ENCODE measurements at places on chromosomes 1 and 21.

GRCh38 chr1:222167896-222168295 is 380.0 kb downstream of the HHIPL2 start:
- DNase-seq: no peak

DNA sequence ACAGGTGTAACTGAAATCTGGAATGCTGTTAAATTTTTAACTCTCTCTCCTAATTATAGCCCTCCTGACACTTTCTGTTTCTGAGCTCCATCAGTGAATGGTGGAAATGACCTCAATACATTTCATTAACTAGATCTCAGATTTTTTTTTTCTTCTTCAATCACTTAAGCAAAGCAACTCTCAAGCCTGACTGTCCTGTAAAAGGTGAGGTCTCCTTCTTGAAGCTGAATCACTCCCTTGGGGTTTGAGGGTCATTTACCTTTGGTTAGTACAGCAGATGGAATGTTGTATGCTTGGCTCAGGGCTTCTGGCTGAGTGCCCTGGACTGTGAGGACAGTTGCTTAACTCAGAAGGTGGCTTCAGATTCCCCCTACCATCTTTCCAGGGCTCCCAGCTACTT is 518.7 kb downstream of the PTPRC start:
- no peak for DNase-seq

- no peak for DNase-seq
Observed at GRCh38 chr1:228316589-228317387, 89.8 kb downstream of the TRIM11 start.

- DNase-seq: no peak
Observed at GRCh38 chr1:55703726-55704363, 488.7 kb upstream of the USP24 start.

GRCh38 chr1:165632491-165632890 is 1.5 kb downstream of the MGST3 start:
- no peak for DNase-seq

GRCh38 chr1:171256940-171257606 is 8.8 kb downstream of the FMO1 start:
- DNase-seq: no peak

GRCh38 chr1:209659909-209660308 is 7.7 kb upstream of the LAMB3 start:
- no peak for DNase-seq

GRCh38 chr1:54922921-54923421 is 36.0 kb upstream of the DHCR24 start:
- no peak for DNase-seq

GRCh38 chr1:21775985-21776562 is 6.9 kb downstream of the USP48 start:
- no peak for DNase-seq

GRCh38 chr1:31745946-31746670 is 18.0 kb downstream of the ADGRB2 start:
- no peak for DNase-seq

DNA sequence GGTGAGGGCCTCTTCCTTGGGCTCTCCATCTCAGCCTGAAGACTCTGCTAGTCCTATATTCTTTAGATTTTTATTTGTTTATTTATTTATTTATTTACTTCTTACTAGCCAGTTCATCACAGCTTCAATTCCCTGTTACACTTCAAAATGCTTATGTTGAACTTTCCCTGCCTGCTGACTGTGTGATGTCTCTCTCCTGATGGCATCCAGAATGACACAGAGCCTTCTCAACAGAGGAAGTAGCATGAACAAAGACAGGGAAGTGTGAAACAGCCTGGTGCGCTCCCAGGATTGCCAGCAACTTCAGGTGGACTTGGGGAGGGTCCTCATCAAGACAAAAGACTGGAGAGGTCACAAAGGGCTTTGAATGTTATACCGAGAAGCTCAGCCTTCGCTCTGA is 4.3 kb upstream of the IPO13 start:
- DNase-seq: no peak

DNA sequence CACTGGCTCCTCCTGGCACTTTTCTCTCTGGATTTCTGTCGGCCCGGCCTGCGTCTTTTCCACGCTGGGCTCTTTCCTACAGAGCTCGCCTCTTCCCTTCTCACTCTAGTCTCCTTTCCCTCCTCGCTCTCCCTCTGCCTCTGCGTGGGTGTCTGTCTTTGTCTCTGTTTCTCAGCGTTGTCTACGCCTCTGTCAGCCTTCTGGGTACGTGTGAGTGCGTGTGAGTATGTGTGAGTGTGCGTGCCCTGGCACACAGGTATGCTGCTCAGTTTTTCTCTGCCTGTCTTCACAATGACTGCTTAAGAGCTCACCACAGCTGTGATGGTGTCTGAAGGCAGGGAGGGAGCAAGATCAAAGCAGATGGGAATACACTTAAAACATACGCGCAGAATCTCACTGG is 77.7 kb downstream of the KIRREL1 start:
- DNase-seq: no peak

- DNase-seq: no peak
Observed at GRCh38 chr1:9823693-9823942, 147 bp downstream of the CLSTN1 start.

GRCh38 chr1:114033216-114033706 is 54.0 kb downstream of the OLFML3 start:
- no peak for DNase-seq

GRCh38 chr1:84693005-84693404 is 2.7 kb upstream of the SSX2IP start:
- no peak for DNase-seq

DNA sequence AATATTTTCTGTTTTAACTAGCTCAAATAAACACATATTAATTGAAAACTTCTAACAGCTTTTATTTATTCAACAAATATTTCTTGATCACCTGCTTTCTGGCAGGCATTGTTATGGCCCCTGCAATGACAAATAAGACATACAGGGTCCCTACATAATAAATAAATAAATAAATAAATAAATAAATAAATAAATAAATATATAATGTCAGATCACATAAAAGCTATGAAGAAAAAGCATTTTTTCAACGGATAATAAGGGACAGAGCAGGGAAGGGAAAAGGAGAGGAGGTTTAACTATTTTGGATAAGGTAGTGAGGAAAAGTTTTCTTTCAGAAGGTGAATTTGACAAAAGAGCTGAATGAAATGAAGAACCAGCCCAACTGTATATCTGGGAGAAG is 115.0 kb downstream of the MAGI3 start:
- no peak for DNase-seq

DNA sequence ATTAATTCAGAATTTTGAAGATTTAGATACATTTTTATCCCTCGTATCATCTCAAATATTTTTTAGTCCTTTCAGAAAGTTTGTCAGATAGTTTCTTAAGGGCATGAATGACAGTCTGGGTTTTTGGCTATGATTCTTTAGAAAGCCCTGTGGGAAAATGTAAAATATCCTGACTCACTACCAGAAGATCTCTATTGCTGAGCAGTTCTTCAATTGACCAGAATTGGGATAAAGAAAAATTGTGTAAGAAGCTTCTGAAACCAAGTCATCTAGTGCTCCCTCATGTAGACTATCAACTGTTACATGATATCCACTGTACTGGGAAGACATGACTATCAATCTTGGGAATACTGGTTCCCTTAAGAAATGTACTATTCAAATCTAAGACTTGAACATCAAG is 608.3 kb upstream of the CHRM3 start:
- DNase-seq: no peak

- DNase-seq: no peak
Observed at GRCh38 chr1:173024543-173024942, 26.2 kb downstream of the TNFSF18 start.

- DNase-seq: peak; percentile 33
Observed at GRCh38 chr1:9121496-9122409, 7.1 kb downstream of the GPR157 start.

DNA sequence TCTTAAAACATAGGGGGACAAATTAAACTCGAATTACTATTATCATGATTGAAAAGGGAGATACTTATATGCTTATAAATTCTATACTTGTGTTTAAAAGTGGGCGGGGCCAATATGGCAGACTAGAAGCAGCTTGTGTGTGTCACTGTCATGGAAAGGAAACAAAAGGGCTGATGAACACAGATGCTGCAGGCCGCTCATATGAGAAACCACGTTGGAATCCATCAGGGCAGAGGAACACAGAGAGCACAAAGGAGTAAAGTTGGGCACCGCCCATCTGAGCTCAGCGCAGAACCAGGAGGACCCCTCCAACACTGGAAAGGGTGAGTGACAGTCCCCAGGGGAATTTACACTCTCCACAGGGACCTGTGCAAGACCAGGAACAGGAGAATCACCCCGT is 107.0 kb downstream of the SLC5A9 start:
- no peak for DNase-seq

DNA sequence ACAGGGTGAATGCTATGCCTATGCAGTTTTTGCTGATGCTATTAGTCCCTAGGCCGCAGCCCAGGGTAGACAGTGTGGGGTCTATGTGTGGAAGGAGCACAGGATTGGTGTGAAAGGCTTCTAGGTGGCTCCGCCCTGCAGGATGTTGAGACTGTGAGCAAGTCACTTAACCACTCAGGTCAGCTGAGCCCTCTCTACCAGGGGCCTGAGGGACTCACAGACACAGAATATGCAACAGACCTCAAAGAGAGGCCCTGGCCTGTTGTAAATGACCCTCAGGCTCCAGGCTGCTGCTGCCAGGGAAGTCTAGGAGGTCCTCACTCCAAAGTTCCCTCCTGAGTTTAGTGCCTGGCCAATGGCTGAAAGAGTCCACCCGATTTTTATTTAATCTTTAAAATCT is 11.0 kb downstream of the NHLH2 start:
- DNase-seq: no peak

DNA sequence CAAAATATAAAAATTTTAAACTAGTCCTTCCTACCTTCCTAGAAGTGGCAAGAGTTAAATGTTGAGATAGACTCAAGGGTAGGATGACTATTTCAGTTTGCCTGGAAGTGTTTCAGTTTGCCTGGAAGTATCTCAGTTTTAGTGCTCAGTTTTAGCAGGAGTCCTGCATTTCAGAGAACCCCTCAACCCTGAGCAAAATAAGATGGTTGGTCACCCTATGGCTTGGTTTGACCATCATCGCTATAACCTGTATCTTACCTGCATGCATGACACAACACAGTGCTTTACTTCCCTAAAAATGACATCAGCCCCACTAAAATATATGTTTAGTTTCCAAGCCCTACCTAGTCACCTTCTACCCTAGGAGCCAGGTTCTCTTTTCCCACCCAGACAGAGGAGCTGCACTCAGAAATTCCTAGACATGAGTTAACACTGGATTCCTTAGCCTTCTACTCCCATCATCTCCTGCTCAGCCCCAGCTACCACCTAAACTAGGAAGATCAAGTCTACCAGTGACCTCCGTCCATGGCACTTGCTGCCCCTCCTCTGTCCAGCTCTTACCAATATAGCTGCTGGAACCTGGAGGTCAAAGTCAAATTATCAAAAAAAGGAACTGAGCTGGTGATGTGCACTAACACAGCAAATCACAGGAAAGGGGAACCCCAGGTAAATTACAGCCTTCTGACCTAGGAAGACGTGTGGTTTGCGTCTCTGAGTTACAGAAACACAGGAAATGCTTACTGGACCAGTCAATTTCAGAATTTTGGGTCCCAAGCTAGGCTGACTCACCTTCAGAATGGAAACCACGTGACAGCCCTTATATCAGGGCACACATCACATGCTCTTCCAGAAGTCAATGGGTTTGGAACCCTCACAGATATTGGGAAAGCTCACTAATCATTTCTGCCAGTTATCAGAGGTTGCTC is 2.2 kb upstream of the G0S2 start:
- DNase-seq: no peak

DNA sequence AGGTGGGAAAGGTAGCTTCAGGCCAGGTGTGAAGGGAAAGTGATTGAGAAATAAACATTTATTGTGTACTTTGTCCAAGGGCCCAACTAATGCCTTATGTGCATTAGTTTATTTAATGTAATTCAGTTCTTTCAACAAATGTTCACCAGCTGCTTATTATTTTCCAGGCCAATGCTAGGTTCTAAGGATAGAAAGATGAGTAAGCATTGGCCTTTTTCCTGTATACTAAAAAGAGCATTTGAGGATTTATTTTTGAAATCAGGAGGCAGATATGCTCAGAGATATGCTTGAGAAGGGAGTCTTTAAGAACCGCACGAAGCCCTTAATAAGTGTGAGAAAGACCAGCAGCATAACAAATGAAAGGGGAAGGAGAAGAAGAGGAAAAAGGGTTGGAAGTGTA is 32.0 kb downstream of the CLCA1 start:
- DNase-seq: no peak

- DNase-seq: no peak
Observed at GRCh38 chr1:192887426-192887825, 78.6 kb downstream of the RGS2 start.

DNA sequence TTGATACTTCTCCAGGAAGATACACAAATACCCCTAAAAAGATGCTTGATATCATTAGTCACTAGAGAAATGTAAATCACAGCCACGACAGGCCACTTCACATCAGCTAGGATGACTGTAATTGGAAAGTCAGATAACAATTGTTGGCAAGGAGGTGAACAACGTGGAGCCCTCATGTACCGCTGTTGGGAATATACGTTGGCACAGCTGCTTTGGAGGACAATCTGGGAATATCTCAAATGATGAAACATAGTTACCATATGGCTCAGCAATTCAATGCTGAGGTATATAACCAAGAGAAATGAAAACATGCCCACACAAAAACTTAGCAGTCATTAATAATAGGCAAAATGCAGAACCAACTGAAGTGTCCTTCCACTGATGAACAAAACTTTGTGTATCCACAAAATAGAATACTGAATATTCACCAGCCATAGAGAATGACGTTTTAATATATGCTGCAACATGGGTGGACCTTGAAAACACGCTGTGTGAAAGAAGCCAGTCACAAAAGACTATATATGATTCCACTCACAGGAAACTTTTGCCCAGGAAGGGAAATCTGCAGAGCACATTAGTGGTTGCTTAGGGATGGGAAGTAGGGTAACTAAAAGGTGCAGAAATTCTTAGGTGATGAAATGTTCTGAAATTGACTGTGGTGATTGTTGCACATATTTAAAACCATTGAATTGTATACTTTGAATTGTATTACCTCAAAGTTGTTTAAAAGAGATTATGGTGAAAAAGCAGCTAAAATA is 95.4 kb downstream of the AHCTF1 start:
- DNase-seq: no peak

DNA sequence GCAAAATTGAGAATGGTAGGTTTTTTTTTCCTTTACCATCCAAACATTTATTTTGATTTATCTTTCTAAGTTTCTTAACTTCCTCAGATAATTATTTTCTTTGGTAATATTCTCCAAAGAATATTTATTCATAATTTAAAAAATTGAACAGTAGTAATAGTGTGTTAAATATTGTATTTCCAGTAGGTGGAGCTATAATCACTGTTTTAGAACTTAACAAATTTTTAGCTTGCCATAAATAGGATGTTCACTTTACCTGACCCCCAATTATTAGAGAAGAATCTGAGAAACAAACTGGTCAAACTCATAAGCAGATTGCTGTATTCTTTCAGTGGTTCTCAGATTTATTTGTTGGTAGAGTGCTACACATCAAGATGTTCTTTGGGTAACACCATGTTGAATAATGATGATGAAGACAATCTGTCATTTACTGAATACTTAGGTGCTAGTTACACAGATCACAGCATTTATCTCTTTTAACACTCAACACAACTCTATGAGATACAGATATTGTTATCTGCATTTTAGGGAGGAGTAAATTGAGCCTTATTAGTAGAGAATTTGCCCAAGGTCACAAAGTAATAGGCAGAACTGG is 82.4 kb upstream of the GPR88 start:
- DNase-seq: no peak

GRCh38 chr1:201036188-201036842 is 12.8 kb upstream of the KIF21B start:
- no peak for DNase-seq

GRCh38 chr1:70103770-70104169 is 101.6 kb downstream of the LRRC40 start:
- DNase-seq: no peak
